Adrenal gland (tissue), 19 donors: ENCODE measurements at places on chromosomes 4 and X.

DNA sequence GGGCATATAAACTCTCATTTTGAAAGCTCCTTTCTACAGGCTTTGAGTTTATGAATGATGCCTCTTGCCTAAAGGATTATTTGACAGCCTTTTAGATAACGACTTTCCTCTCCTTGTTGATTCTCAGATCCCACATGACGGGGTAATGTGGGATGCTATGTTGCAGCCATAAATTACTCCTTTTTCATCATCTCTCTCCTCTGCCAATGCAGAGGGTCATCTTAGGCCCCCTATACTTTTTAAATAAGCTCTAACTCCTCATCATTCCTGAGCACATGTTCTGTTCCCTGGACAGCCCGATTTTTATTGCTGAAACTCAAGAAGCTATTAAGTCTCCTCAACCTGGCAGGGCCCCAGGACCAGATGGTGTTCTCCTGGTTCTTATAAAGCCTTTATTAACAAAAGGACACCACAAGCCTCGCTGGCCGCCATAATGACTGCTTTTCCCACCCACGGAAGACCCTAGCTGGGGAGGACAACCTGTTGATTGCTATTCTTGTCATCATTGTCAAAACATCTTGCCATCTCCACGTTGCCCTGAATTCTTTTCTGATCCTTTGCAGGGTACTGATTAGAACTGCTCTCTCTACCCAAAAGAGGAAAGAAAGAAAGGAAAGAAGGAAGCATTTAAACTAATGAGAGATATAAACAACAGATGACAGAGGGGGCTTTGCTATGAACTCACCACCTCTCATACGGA, 150.7 kb downstream of the DHX15 start:
- no peaks in the 10 kb centered on the region for H3K4me1 ChIP-seq
- no peak for DNase-seq
- no peaks in the 10 kb centered on the region for H3K36me3 ChIP-seq
- no peak overlapping the region for H3K4me3 ChIP-seq
- H3K27ac ChIP-seq, result no peak overlapping the region

- H3K4me1 ChIP-seq, result peaks cover 17% of the 10 kb centered on the region
- DNase-seq, result no peak
- H3K4me3 ChIP-seq, result no peak overlapping the region
- no peaks in the 10 kb centered on the region for H3K27me3 ChIP-seq
- H3K27ac ChIP-seq, result no peak overlapping the region
Measured at GRCh38 chr4:6840062-6840976, 57.8 kb downstream of the KIAA0232 start.

DNA sequence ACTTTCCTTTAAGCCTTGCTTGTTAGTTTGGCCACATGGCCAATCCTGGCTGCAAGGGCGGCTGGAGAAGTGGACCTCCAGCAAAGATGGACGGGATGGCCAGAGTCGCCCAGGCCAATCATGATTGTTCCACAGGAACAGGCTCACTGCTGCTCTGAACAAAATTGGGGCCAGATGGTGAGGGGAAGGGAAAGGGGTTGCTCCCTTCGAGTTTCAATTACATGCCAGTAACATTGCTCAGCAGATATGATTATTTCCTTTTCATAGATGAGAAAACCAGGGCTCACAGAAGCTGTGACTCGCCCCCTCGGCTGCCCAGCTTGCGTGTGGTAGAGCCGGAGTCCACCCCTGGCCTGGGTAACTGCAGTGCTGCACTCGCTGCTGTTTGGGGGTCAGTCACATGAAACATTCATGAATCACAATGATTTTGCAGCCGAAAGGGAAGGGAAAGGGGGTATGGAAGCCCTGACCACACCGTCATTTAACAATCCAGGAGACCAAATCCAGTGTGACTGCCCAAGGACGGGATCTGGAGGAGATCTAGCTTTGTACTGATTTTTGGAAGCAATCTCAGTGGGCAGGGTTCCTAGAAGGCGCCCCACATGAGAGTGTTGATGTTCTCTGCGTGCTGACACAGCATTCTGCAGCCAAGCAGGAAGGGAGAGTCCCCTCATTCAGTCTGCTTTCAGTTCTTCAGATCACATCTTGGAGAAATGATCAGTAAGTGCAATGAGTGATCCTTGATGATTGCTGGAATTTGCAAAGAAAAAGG, 77.3 kb upstream of the MSX1 start:
- no peak for DNase-seq
- no peak overlapping the region for H3K4me3 ChIP-seq
- no peaks in the 10 kb centered on the region for H3K27me3 ChIP-seq
- no peak overlapping the region for H3K27ac ChIP-seq

GRCh38 chrX:154401045-154401799, 3.0 kb downstream of the RPL10 start:
- no peak overlapping the region for H3K4me3 ChIP-seq
- no peaks in the 10 kb centered on the region for H3K27me3 ChIP-seq
- peaks cover 23% of the 10 kb centered on the region for H3K36me3 ChIP-seq
- H3K4me1 ChIP-seq, result peaks cover 8% of the 10 kb centered on the region

DNA sequence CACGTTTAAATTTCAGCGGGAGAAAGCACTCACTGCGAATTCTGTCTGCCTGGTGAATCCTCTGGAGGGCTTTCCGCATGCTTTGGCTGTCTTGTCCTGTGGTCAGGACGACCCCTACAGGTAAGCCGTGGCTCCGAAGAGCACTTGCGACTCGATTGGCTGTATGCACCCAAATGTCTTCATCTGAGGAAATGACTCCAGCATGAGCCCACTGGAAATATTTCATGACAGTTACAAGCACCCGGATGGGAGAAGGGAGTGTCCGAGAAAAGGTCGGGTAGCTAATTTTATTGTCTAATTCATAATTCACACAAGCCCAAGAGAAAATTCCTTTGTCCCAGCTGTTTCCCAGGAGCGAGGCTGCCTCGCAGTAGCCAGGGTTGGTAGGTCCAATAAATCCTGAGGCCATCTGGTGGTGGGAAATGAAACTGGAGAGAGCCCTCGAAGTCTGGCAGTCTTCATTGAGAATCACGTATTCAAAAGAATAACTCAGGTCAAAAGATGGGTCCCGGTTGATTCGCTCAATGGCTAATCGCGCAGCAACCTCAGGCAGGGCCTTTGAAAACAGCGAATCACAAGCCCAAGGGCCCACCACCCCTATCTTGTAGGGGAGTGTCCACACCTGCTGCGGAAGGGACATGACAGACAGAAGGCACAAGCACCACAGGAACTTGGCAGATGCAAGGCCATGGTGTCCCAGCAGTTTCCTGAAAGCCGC, 6.6 kb downstream of the GUCY2F start:
- no peaks in the 10 kb centered on the region for H3K4me1 ChIP-seq
- no peak overlapping the region for H3K27ac ChIP-seq

- H3K27ac ChIP-seq, result no peak overlapping the region
- H3K4me3 ChIP-seq, result no peak overlapping the region
- DNase-seq, result no peak
- H3K36me3 ChIP-seq, result no peaks in the 10 kb centered on the region
Measured at GRCh38 chr4:6322761-6323566, 53.3 kb downstream of the WFS1 start.

GRCh38 chrX:69285881-69286564, 120.8 kb upstream of the PJA1 start:
- H3K4me1 ChIP-seq, result no peaks in the 10 kb centered on the region
- H3K27me3 ChIP-seq, result peaks cover 34% of the 10 kb centered on the region
- H3K36me3 ChIP-seq, result no peaks in the 10 kb centered on the region
- DNase-seq, result peak; percentile 33
- peak overlapping the region; percentile 48 for H3K27ac ChIP-seq
- H3K4me3 ChIP-seq, result peak overlapping the region; percentile 35

DNA sequence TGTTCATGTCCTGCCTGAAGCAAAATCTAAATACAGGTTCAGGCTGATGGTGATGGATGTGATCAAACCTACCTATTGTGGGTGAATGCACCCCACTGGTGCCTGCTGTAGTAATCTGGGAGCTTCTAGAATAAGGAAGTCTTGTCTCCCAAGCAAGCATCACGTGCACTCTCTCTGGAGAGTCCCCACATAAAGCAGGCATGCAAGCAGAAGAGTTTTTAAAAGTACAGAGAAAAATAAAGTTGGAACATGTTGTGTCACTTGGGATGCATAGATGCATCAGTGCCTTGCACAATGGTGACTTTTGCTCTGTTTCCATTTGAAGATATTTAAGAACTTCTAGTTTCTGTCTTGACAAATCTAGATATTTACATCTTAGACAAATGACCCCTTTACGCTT, 54.9 kb downstream of the MAD2L1 start:
- no peak for DNase-seq
- no peak overlapping the region for H3K27ac ChIP-seq
- no peak overlapping the region for H3K4me3 ChIP-seq
- no peaks in the 10 kb centered on the region for H3K4me1 ChIP-seq

DNA sequence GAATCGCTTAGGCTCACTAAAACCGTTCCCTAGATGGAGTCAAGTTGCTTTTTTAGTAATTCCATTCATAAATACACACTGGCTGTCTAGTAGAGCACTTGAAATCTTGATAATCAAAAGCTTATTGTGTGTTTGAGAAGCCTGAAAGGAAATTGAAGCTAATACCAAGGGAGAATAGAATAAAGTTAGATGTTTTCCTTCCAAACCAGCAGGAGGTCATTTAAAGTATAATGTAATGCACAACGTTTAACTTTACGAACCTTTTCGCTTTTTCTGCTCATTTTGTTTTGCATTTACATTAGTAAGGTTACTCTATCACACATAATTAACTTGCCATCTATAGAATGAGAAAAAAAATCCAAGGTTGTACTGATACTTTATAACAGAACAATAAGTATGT, 440.9 kb downstream of the NKX6-1 start:
- H3K27ac ChIP-seq, result no peak overlapping the region
- no peaks in the 10 kb centered on the region for H3K4me1 ChIP-seq
- no peak overlapping the region for H3K4me3 ChIP-seq

DNA sequence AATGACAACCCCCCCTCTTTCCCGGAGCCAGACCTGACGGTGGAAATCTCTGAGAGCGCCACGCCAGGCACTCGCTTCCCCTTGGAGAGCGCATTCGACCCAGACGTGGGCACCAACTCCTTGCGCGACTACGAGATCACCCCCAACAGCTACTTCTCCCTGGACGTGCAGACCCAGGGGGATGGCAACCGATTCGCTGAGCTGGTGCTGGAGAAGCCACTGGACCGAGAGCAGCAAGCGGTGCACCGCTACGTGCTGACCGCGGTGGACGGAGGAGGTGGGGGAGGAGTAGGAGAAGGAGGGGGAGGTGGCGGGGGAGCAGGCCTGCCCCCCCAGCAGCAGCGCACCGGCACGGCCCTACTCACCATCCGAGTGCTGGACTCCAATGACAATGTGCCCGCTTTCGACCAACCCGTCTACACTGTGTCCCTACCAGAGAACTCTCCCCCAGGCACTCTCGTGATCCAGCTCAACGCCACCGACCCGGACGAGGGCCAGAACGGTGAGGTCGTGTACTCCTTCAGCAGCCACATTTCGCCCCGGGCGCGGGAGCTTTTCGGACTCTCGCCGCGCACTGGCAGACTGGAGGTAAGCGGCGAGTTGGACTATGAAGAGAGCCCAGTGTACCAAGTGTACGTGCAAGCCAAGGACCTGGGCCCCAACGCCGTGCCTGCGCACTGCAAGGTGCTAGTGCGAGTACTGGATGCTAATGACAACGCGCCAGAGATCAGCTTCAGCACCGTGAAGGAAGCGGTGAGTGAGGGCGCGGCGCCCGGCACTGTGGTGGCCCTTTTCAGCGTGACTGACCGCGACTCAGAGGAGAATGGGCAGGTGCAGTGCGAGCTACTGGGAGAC, 1.6 kb downstream of the PCDH10 start:
- H3K36me3 ChIP-seq, result no peaks in the 10 kb centered on the region
- peaks cover 20% of the 10 kb centered on the region for H3K4me1 ChIP-seq
- H3K4me3 ChIP-seq, result peak overlapping the region; percentile 55
- no peak for DNase-seq
- peak overlapping the region; percentile 65 for H3K27ac ChIP-seq
- H3K27me3 ChIP-seq, result peaks cover 44% of the 10 kb centered on the region

GRCh38 chrX:133402042-133402453, 13.2 kb downstream of the GPC4 start:
- no peak overlapping the region for H3K27ac ChIP-seq
- DNase-seq, result no peak
- no peaks in the 10 kb centered on the region for H3K4me1 ChIP-seq
- H3K4me3 ChIP-seq, result no peak overlapping the region
- H3K36me3 ChIP-seq, result no peaks in the 10 kb centered on the region

DNA sequence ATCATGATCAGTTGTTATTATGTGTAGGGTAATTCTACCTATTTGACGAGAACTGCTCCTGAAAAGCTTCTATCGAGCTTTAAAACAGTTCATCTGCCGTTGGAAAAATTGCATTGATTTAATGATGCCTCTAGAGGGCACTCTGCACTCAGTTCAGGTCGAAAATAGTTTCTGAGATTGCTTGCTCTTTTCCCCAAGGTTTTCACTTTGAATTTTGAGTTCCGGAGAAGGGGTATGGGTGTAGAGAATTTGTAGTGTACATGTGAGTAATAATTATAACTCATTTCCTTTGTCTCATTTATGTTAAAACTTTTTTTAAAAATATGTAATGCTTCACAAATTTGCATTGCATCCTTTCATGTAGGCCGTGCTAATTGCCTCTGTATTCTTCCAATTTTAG, 28.4 kb upstream of the TNIP3 start:
- no peaks in the 10 kb centered on the region for H3K4me1 ChIP-seq
- H3K27ac ChIP-seq, result no peak overlapping the region
- H3K36me3 ChIP-seq, result no peaks in the 10 kb centered on the region
- H3K27me3 ChIP-seq, result no peaks in the 10 kb centered on the region
- DNase-seq, result no peak
- no peak overlapping the region for H3K4me3 ChIP-seq

- no peaks in the 10 kb centered on the region for H3K4me1 ChIP-seq
- no peaks in the 10 kb centered on the region for H3K36me3 ChIP-seq
- H3K4me3 ChIP-seq, result no peak overlapping the region
- DNase-seq, result no peak
- peaks cover 24% of the 10 kb centered on the region for H3K27me3 ChIP-seq
Measured at GRCh38 chrX:52346174-52347165, 22.4 kb upstream of the XAGE2 start.

- H3K4me1 ChIP-seq, result no peaks in the 10 kb centered on the region
- no peak overlapping the region for H3K4me3 ChIP-seq
- H3K27ac ChIP-seq, result no peak overlapping the region
- peaks cover 3% of the 10 kb centered on the region for H3K27me3 ChIP-seq
- no peak for DNase-seq
Measured at GRCh38 chr4:183008492-183008891, 90.6 kb upstream of the WWC2 start.

DNA sequence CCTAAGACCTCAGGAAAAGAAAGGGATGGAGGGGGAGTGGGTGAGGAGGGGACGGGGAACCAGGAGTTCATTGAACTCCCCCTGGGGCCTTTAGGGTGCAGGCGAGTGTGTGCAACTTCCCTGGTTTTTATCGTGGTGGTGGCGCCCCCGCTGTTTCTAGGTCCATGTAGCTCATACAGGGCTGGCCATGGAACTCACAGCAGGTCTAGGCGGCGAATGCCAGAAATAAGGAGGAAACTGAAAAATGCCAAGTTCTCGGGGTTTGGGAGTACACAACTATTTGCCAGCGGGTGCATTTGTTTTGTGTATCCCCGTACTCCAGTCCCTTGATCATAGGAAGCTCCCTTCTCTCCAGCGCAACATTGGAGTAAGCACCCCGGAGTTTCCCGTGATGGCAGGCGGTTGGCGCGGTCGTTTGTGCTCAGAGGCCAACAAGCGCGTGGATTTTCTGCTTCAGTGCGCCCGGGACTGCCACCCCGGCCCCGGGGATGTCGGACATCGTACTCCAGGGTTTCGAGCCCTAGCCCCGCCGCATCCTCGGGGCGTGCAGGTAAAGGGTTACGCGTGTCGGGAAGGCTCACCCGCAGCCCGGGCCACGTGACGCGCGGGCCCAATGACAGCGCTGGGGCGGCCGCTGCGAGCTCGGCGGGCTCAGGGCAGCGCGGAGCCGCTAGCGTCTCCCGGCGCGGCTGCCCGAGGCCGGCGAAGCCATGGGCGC, 208.9 kb downstream of the NWD2 start:
- peak; percentile 58 for DNase-seq
- peaks cover 37% of the 10 kb centered on the region for H3K27me3 ChIP-seq
